ENCODE measurements at places on chromosomes 2 and 18.

- no peak for DNase-seq
Observed at GRCh38 chr2:189583227-189584198, 2.9 kb upstream of the SLC40A1 start.

DNA sequence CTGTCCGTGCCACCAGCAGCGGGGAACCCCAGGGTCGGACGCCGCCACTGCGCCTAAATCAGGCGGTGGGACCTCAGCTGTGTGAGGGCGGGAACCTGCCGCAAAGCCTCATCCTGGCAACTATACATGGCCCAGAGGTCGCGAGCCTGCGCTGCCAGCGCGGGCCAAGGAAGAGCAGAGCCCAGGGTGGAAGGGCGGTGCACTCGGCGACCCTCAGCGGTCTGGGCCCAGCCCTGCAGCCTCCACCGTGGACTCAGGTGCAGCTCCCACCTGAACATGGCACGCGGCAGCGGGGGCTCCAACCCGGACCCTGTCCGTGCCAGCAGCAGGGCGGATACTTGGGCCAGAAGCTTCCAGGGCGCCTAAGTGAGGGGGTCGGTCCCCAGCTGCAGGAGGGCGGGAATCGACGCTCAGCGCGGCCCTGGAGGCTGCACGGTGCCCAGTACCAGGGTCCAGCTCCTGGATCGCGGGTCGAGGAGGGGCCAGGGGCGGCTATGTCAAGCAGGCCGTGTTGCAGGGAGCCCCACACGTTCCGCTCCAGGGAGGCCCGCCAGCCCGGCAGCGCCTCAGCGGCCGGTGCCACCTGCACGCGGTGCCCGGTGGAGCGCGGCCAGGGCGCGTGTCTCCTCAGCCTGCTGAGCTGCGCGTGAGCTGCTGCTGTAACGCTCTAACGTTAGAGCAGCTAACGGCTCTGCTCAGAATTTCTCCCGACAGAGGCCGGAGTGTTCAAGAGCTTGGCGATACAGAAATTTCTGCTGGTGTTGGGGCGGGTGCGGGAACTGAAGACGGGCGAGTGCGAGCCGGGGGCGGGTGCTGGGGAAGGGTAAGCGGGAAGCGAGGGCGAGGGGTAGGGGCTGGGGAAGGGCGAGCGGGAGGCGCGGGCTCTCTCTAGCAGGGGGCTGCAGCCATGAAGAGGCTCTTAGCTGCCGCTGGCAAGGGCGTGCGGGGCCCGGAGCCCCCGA is at the start of gene ANKRD30B:
ANKRD30B (plus strand) TSS at position 660 of the 962 bp plus-strand sequence; CDS start at position 908, 248 bp downstream.
- DNase-seq, result no peak

- no peak for DNase-seq
Observed at GRCh38 chr2:102245266-102246151, 58.7 kb downstream of the IL1RL2 start.

GRCh38 chr2:88829607-88830463 is 138.4 kb downstream of the RPIA start:
- no peak for DNase-seq

- no peak for DNase-seq
Observed at GRCh38 chr18:62131301-62131909, 55.5 kb downstream of the PIGN start.

DNA sequence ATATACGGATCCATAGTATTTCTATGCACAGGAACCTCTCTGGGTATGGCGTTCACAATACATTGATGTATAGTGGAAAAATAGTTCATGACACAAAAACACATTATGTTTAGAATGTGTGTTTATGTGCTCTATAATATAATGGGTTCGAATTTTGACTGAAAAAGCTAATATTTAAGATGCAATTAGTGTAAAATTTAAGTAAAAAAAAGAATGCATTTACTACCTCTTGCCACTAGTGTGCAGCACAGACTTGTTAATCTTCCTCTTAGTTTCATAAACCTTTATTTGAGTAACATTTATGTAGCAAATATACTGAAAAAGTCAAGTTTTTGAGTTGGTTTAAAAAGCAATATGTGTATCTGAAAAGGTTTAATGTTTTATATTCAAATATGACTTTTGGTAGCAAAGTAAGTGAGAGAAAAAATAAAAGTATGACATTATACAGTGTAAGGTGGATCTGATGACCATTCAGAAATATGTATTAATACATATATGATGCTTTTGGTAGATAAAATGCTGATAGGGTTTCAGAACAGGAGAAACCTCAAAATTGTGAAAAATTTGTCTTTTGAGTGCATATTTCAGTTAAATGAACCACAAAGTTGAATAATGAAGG is 49.4 kb downstream of the CCDC102B start:
- peak; percentile 7 for DNase-seq

DNA sequence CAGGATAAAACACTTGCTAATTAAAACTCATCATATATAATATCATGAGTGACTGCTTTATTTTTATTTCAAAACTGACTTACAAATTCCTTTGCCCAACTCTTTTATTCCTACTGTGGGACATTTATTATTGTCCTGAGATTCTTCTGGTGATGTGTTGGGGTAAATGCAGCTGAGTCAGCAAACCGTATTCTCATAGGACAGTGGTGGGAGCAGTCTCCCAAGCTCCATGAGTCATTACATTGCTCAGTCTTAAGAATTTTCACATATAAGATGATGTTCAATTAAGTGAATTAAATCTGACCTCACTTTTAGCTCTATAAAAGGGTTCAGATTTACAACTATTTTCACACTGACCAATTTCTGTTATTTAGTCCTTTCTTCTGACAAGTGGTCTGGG is 1530.7 kb downstream of the LRP1B start:
- peak; percentile 73 for DNase-seq

DNA sequence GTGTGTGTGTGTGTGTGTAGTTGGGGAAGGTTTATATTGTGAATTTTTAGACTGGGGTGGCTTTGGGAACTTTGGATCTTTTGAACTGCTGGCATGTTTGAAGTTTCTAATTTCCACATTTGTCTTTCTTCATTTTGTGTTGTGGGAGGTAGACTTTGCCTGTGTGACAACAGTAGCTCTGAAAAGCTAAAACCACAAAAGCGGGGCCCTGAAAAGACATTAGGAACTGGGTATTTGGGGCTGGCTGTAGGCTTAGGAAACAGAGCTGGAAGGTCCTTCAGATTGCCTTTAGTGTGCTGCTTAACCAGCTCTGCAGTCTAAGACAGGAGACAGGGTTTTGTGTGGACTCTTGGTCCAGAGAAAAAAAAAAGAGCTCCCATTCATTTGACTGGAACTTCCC is 27.2 kb upstream of the DOCK10 start:
- DNase-seq, result no peak

DNA sequence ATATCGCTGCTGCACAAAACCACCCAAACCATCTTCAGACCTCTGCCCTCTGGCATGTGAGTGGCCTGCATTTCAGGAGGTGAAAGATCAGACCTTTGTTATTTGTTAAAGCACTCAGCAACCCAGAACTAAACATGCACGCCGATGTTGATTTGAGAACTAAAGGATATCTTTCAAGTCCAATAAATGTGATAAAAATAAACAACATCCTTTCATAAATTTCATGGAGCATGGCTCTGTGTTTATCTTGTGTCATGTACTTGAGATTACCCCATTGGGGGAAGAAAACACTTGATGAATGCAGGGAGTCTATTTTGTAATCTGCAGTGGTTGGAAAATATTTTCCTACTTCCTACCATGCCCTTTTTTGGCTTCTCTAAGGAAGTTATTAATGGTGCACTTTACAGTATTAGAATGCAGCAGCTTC is 70.8 kb upstream of the GATA6 start:
- DNase-seq, result no peak

DNA sequence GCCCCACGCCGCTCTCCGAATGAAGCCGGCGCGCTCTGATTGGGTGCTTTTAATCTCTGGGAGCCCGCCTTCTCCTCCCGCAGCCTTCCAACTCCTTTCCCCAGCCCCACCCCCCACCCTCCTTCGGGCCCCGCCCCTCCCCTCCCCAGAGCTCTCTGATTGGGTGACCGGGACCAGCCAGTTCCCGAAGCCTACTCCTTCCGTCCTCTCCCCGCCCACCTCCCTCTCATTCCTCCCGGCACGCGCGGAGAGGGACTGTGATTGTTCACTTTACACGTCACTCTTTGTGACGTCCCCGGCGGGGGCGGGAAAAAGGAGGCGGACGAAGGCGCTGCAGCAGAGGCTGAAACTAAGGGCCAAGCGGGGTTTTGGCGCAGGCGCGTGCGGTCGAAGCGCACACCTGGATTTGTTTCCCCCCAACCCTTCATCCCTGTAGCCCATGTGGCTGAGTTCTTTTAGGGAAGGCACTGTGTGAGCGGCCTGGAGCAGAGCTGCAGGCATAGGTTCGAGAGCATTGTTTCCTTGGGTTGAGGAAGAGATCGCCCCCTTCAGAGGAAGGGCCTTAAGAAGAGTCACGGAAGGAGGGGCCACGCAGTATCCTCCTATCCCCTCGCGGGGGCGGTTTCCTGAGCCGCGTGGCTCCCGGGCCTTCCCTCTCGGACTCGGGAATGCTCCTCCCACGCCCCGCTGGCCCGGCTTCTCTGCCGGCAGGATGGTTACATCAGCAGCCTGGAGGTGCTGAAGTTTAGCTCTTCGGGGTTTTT is at the start of gene MEX3C:
MEX3C (minus strand) TSS at position 21 of the 764 bp plus-strand sequence. CDS start 361 bp downstream, outside the sequence.
- peak; percentile 93 for DNase-seq

GRCh38 chr2:55862673-55863390 is 60.8 kb downstream of the EFEMP1 start:
- peak; percentile 99 for DNase-seq

Measured in kidney epithelial cell (primary cell).